Fibroblast of skin of left quadriceps (primary cell): ENCODE measurements at places on chromosomes 4 and X.
A peak's percentile ranks its signal among the peaks of the same experiment; 100 is the strongest.

- no peak for DNase-seq
Measured at GRCh38 chrX:68699960-68700746, 52.7 kb downstream of the STARD8 start.

DNA sequence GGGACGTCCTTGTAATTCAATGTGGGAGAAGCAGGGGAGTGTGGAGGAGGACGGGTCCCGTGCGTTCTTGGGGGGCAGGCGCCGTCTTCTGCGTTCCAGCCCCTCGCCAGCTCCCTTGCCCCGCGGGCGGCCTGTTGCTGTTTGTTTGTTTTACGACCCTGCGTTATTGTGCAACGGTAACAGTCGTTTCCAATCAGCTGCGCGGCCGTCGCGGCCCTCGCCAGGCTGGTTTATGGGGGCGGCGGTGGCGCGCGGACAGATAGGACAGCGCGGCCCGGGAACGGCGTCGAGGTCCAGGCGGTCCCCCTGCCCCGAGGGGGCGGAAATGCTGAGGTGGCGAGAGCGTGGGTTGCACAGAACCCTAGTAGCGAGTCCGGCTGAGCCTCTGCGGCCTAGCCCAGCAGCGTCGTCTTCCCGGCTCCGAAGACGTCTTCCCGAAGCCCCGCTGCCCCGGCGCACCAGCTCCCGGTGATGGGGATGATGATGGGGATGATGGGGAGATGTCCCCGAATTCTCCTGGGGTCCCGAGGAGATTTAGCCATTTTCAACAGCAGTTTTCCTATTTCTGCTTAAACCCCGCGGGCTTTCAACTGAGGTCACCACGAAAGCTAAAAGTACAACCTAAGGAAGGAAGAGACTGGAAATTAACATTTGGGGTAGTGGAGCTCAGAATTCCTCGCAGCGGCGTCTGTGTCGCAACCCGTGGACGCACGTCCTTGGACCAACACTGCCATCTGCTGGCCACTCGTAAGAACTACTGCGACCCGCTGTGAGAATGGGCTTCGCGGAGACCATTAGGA lies 4.8 kb downstream of the PDGFRA start:
- peak; percentile 59 for DNase-seq

GRCh38 chrX:70293621-70294020 lies 3.7 kb downstream of the KIF4A start:
- no peak for DNase-seq

- no peak for DNase-seq
Measured at GRCh38 chr4:181690498-181690897, 552.7 kb upstream of the TENM3 start.

- DNase-seq: no peak
Measured at GRCh38 chr4:160414496-160414895, 1311.6 kb downstream of the RAPGEF2 start.

GRCh38 chr4:88697141-88697540 lies 488 bp downstream of the NAP1L5 start:
- DNase-seq: no peak

GRCh38 chrX:129719931-129720530 lies 18.7 kb upstream of the XPNPEP2 start:
- DNase-seq: no peak

- no peak for DNase-seq
Measured at GRCh38 chrX:134810211-134810610, 151.9 kb upstream of the PLAC1 start.

- no peak for DNase-seq
Measured at GRCh38 chrX:134513091-134513490, 53.1 kb downstream of the HPRT1 start.

DNA sequence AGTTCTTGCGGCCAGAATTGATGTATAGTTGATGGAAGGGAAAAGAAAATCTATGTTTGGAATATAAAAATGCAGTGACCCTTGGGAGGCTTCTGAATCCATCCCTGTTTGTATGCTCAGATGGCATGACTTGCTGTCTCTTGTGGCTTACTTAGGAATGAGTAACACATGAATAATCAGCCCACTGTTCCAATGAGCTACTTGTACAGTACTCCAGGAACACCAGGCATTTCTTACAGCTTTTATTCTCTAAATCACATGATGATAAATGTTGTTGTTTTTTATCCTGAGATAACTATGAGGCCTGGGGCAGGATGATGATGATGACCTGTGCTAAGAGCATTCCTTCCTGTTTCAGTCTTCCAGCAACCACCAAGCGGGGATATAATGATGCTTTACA lies 18.9 kb downstream of the TMPRSS11E start:
- peak; percentile 31 for DNase-seq

GRCh38 chr4:98242538-98242937 lies 18.6 kb upstream of the RAP1GDS1 start:
- DNase-seq: no peak

- DNase-seq: peak; percentile 53
Measured at GRCh38 chr4:1910643-1911042, 39.5 kb downstream of the NSD2 start.

GRCh38 chrX:22220941-22221340 lies 51.8 kb upstream of the CBLL2 start:
- peak; percentile 85 for DNase-seq

DNA sequence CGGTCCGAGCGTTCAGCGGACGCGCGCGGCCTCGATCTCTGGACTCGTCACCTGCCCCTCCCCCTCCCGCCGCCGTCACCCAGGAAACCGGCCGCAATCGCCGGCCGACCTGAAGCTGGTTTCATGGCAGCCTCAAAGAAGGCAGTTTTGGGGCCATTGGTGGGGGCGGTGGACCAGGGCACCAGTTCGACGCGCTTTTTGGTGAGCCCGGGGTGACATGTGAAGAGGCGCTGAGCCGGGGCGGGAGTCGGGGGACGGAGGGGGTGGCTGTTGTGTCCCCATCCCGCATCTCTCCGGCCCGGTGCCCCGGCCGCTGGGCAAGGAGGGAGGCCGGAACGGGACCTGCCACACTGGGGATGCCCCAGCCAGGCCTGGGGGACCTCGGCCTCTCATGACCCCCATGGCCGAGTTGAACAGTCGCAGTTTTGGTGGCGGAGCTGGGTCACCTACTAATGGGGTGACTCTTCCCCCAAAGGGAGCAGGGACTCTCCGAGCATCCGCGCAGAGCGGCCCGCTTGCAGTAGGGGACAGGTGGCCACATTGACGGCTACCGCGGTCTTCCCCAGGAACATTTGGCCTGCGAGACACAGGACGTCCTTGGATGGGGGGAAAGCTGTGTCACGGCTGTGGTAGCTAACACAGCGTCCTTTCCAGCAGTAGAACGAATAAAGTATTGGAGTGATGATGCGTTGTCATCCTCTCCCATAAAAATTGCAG lies at the start of gene GK:
GK (plus strand) TSS at position 9 of the 717 bp plus-strand sequence; CDS start at position 124, 115 bp downstream.
- no peak for DNase-seq

GRCh38 chrX:24117258-24117657 lies 32.3 kb upstream of the ZFX start:
- peak; percentile 50 for DNase-seq

DNA sequence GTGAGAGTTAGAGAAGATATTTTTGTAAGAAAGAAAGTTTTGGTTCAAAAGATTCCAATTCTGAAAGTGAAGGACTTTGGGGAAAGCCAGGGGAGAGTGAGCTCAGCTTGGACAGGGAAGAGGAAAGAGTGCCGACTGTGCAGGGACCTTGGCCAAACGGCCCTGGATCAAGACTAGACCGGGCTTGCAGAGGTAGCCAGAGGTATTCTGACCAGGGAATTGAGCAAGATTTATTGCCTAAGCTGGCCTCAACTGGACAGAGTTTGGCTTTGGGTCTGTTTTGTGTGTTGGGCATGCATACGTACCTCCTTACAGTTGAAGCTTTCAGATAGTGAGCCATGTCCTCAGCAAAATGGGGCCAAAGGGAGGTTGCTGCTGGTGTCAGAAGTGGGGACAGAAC lies 11.6 kb downstream of the PLAC1 start:
- no peak for DNase-seq

GRCh38 chrX:50333308-50333707 lies 128.7 kb downstream of the CCNB3 start:
- DNase-seq: no peak

- DNase-seq: no peak
Measured at GRCh38 chrX:122504026-122504425, 680.1 kb upstream of the GRIA3 start.

DNA sequence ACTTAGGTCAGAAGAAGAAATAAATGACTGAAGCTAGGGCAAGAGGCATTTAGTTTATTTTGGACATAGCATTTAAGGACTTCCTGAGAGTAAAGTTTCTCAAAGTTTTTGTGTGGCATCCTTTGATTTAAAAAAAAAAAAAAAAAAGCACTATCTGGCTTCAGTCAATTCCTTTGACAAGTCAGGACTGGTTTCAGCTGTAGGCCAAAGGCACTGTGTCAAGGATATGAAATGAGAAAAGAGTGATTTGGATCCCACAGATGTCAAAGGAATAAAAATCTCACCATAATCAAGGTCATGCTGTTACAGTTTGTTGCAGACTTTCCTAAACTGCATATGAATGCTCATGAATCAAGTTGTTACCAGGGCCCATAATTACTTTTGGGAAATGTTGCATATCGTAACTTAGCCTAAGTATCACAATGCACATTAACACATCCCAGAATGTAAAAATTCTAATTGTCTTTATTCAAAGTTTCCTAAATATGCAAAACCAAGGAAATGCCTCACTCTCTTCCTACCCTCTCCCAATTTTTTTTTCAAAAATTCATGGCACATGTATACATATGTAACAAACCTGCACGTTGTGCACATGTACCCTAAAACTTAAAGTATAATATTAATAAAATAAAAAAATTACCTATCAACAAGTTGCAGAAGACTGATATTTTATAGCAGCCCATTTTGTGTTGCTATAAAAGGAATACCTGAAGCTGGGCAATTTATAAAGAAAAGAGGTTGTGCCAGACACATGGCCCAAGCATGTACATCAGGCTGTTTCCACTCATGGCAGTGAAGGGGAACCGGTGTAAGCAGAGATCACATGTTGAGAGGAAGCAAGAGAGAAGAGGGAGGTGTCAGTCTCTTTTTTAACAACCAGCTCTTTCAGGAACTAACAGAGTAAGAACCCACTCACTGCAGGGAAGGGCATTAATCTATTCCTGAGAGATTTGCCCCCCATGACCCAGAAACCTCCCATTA lies 33.7 kb upstream of the ADAMTS3 start:
- DNase-seq: no peak

DNA sequence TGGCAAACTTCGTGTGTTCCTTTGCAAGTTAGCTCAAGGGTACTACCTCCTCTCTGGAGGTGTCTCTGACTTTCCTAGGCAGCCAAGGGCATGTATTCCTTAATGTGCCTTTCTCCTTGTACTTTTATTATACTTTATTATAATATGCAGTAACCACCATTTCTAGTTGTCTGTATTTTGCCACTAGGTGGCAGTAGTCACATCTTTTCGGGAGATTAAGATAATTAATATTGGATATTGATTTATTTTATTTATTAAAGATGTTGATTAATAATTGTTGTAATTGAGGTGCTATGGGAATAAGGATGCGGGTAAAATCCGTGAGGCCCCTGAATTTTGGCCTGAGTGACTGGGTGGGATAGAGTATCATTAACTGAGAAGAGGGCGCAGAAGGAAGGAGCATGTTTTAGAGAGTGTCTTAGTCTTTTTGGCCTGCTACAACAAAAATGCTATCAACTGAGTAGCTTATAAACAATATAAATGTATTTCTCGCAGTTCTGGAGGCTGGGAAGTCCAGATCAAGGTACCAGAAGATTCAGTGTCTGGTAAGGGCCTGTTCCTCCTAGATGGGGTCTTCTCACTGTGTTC lies 153.3 kb downstream of the TMEM164 start:
- DNase-seq: no peak

DNA sequence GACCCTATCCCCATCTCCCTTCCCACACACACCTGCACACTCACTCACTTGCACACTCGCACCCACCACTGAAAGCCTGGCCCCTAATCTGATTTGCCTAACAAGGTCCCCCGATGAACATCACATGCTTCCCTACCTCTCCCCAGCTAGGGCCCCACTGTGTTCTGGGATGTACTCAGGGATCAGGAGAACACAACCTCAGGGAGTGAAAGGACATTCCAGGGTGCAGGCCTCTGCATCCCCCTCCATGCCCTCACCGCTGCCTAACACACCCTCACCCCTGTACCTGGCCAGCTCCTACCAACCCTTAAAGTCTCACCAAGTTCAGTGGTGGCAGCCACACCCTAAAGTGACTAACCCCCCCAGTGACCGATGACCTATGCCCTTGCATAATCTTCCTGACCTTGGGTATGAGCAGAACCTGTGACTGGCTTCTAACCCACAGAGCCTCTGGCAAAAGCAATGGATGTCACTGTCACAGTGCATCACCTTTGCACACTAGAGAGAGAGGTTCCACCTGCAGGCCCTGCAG lies 2.4 kb upstream of the AFAP1 start:
- no peak for DNase-seq

DNA sequence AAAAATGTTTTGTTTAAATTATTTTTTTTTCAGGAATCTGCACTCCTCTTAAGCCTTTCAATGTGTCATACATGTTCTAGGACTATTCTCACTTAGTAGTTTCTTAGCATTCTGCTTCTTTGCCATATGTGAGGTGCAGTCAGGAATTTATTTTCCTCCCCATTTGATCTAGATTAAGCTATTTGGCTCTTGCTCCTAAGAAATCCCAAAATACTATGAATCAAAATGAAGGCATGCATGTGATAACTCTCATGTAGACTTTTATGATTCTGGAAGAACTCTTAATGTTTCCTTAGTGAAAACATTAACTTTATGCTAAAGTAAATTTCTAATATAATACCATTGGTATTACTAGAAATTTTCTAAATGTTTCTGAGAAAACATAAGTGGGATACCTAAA lies 664.5 kb downstream of the RAPGEF2 start:
- no peak for DNase-seq

GRCh38 chr4:66123831-66124413 lies 453.6 kb upstream of the EPHA5 start:
- DNase-seq: no peak

DNA sequence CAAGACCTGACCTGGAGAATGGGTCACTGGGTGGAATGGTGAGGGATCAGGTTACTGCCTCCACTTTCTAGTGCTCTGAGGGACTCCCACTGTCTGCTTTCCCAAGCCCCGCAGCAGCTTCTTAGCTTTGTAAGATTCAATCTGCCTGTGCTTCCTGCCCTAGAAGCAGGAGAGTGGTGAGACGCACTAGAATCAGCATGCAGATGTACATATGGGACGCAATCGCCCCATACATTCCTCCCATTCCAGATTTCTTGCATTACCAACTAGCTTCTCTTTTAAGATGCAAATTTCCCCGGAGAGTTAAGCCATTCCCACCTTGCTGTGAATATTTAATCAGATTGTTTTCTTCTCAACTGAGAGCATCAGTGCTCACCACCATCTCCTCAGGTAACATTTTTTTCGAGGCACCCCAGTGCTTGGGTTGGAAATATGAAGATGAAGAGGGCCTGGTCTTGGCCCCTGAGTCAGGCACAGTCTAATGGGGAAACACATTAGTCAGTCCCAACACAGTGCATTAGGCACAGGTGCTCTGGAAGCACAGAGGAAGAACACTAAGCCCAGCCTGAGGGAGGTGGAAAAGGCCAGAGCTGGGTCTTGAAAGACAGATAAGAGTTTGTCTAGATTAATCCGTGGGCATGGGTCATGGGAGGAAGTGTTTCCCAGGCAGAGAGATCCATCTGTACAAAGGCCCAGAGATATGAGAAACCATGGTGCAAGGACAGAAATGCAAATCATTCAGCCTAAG lies 66.7 kb upstream of the PRPS1 start:
- DNase-seq: peak; percentile 29

- DNase-seq: no peak
Measured at GRCh38 chr4:99687120-99687519, 29.5 kb upstream of the C4orf54 start.
